ENCODE measurements at places on chromosomes 7 and 10. TPM values are rescaled to one million over a fixed set of nuclear protein-coding genes. Genes with fewer than 3 reads are reported as not detected.

MGMT gene
- 19.0 TPM for total RNA-seq

AZGP1 gene
- not detected for total RNA-seq

TMEM225B gene
- total RNA-seq = 0.43 TPM

C10orf71 gene
- total RNA-seq = not detected

CHAT gene
- total RNA-seq = not detected

LIPK gene
- not detected for total RNA-seq

SEMA4G gene
- total RNA-seq = 0.43 TPM

CLCN1 gene
- total RNA-seq = under 0.01 TPM

VWA2 gene
- total RNA-seq = under 0.01 TPM

SSC4D gene
- 0.64 TPM for total RNA-seq

C10orf62 gene
- not detected for total RNA-seq

CHCHD3 gene
- total RNA-seq = 104 TPM

PON3 gene
- total RNA-seq = under 0.01 TPM

NKX1-2 gene
- not detected for total RNA-seq
